LHCN-M2 (cell line): ENCODE measurements at places on chromosomes 16 and 17. TPM values are rescaled to one million over a fixed set of nuclear protein-coding genes. Genes with fewer than 3 reads are reported as not detected.

The PEX12 gene
- 6.9 and 7.1 TPM in 2 replicates for total RNA-seq

The TBC1D26 gene
- total RNA-seq = not detected in 2 replicates

The PLXDC1 gene
- total RNA-seq = 0.83 and 1.9 TPM in 2 replicates

The KRT39 gene
- not detected in 2 replicates for total RNA-seq

The C17orf113 gene
- 0.29 TPM in 1 of 2 replicates, not detected in the other for total RNA-seq

The NTN3 gene
- 0.11 TPM in 1 of 2 replicates, not detected in the other for total RNA-seq

The INCA1 gene
- total RNA-seq = 0.34 and 0.64 TPM in 2 replicates

- no peak for DNase-seq
Measured at GRCh38 chr17:3924512-3925350, 8.5 kb upstream of the P2RX1 start.

GRCh38 chr17:78269955-78270381, 38.5 kb downstream of the TMEM235 start:
- DNase-seq = no peak

GRCh38 chr17:63445571-63445953, 544 bp downstream of the CYB561 start:
- no peak for DNase-seq

DNA sequence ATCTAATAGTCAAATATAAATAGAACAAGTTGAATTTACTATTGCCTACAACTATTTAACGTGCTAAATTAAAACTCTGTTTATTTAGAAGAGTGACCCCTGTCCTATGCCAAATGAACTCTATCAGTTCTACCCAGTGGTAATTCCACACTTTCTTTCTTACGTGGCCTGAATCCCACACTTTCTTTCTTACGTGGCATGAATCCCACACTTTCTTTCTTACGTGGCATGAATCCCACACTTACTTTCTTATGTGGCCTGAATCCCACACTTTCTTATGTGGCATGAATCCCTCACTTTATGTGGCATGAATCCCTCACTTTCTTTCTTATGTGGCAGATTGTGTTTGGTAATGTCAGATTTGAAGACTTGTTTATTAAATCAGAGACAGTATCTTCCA, 6.2 kb downstream of the FOXK2 start:
- no peak for DNase-seq

- DNase-seq = peak; percentile 30
Measured at GRCh38 chr16:14179116-14179515, 108.0 kb downstream of the MRTFB start.

DNA sequence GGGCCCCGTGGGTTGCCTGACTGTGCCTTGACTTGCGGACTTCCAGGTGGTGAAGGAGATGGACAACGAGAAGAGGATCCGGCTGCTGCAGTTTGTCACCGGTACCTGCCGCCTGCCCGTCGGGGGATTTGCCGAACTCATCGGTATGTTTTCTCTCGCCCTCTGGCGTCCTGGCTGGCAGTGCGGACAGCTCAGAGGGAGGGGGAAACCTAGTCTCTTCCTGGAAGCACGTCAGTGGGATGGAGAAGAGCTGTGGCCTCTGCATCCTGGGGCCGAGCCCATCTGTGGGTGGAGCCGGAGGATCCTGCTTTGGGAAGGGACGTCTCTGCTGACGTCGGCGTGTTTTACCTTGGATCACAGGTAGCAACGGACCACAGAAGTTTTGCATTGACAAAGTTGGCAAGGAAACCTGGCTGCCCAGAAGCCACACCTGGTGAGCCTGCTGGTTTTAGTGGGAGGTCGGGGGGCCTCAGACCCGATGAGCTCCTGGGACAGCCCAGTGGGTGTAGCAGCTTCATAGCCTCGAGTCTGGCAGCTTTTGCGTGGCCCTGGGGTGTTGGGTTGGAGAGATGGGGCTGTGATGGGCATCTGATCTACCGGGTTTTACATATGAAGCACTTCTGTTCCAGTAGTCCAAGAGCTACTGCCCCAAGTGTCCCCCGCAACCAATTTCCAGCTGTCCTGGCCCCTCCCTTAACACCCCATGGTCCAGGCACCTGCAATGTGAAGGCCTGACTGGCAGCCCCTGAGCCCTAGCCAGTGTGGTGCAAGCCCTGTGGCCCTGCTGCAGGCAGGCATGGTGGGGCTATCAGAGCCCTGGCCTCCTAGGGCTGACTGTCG, 11.9 kb upstream of the CLEC18A start:
- DNase-seq = no peak
